ENCODE measurements at places on chromosomes 7 and 10. TPM values are rescaled to one million over a fixed set of nuclear protein-coding genes. Genes with fewer than 3 reads are reported as not detected.

COMTD1 gene
- 15.7 TPM for total RNA-seq

- DNase-seq = peak; percentile 65
Observed at GRCh38 chr7:158840604-158841003, 11.3 kb upstream of the ESYT2 start.

DNA sequence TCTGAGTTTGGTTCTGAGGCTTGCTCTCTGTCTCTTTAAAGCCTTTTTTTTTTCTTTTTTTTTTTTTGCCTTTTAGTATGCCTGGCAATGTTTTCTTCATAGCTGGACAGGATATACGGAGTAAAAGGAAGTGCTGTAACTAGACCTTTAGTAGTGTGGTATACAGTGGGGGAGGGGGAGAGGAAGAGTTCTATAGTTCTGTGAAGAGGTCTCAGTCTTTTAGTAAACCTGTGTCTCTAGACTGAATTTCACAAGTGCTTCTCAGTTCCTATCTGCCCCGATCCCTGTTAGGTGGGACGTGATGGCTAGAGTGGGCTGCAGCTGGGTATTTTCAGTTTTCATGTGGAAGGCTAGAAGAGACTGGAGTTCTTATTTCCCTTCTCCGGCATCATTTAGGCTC lies 3.1 kb upstream of the ABCC2 start:
- no peak for DNase-seq

DNA sequence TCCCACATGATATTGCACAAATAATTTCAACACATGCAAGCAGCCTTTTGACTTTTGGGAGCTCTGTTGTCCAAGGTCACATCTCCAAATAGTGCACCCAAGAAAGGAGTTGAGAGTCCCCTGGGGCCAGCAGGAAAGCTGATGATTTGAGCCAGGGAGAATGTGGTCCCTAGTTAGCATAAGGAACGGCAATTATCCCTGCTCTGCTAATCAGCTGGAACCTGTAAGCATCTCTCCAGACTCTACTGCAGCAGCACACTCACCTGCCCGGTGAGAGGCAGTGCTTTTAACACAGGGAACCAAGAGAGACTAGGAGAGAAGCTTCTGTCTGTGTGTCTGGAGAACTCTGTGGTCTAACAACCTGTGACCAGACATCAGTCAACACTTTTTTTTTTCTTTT lies 17.0 kb downstream of the TRPV5 start:
- DNase-seq = no peak

DNA sequence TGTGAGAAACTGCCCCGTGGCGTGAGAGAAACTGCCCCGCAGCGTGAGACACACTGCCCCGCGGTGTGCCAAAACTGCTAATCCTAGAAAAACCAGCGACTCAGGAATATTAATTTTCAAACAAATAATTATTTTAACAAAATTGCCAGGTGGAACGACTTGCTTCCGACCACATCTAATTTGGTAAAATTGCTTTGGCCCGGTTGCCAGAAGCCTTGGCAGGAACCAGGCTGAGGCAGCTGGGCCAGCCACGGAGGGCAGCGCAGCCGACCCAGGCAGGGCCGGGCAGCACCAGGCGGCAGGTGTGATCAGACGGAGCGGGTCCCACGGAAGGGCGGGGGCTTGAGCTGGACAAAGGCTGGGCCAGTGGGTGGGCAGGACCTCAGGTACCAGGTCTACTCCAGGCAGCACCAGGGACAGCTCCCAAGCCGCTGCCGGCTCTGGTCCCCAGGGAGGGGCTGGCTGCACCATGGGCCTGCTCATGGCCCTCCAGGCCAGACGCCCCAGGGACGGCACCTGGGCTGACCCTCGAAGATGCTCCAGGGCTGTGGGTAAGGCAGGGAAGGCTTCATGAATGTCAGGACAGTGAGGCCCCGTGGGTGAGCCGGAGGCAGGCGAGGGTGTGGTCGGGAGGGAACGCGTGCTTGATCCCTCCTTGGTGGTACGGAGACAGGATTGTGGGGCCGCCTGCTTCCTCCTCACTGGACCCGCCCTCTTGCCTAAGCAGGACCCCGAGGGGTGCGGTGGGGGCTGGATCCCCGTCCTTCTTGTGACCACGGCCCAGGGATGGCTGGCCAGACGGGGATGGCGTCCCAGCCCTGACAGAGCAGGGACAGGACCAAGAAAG lies 7.7 kb upstream of the ADGRA1 start:
- no peak for DNase-seq

DNA sequence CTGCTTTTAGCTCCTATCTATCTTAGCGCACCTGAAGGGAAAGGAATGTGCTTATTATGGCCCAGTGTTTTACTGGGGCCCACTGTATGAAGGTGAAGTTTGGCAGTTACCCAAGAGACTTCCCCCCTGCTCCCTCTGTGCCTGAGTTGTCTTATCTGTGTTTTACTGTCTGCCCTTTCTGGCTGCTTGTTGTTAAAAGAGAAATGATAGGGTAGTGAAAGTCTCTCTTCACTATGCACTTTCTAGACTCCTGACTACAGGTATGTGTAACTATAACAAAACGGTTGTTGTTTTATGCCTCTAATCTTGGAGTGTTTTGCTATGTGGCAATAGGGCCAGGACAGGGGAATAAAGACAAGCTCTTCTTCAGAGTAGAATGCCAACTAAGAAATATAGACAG lies 326.9 kb downstream of the KIF20B start:
- DNase-seq = no peak

DNA sequence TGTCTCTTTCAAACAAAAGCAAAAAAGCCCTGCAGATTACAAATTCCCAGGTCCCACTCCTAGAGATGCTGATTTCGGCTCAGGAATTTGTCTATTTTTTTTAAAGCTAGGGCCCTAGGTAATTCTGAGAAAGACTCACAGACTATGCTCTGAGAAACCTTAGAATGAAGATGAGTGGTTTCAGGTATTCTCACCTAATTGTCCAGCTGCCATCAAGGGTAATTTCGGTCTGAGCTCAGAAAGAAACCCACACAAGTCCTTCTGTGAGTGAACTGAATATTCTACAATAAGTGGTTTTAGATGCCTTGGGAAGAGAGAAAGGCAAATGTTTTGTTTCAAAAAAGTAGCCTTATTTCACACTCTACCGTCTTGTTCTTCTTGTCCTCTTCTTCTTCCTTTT lies 45.7 kb downstream of the DCLRE1A start:
- no peak for DNase-seq
